ENCODE measurements at places on chromosomes 3 and 15.

GRCh38 chr15:90222547-90222946 is 11.2 kb downstream of the CIB1 start:
- DNase-seq: no peak

DNA sequence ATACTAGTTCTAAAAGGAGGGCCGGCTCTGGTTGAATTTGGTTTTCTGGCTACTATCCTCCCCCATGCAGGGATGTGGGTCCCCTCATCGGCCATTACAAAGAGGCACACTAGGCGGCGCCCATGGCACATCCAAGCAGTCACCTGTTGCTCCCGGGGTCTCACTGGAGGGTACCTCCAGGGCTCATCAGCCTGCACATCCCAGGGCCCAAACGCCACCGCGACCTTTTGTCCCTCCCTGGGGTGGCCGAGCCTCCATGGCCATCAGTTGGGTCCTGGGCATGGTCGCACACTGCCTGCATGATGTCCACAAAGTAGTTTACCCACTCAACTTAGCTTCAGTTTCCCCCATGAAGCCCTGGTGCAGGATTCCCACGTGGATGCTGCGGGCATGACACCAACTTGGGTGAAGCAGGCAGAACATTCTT is 28.3 kb downstream of the IDH3A start:
- DNase-seq: peak; percentile 15

DNA sequence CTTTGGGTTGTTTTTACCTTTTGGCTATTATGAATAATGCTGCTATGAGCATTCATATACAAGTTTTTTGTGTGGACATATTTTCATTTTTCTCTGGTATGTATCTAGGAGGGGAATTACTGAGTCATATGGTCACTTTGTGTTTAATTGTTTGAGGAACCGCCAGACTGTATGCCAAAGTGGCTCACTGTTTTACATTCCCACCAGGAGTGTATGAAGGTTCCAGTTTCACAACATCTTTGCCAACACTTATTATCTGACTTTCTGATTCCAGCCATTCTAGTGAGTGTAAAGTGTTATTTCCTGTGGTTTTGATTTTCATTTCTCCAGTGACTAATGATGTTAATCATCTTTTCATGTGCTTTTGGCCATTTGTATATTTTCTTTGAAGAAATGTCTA is 51.8 kb downstream of the CMTM7 start:
- peak; percentile 70 for DNase-seq

DNA sequence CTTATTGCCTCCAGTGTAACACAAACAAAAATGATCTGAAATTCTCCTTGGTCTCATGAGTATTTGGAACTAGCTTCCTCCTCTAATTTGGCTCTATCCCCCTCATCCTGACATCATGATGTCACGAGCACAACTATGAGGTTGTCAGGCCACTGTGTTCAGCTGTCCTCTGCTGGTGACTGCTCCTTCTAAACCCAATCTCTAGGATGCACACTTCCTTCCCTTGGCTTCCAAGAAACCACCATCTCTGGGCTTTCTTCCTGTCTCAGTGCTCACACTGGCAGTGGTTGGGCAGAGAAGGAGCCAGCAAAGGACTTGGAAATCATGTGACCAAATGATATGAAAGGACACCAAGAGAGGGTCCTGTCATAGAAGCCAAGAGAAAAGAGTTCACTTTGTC is 30.7 kb upstream of the EIF1B start:
- DNase-seq: no peak

- DNase-seq: no peak
Measured at GRCh38 chr3:64936556-64936955, 248.8 kb upstream of the ADAMTS9 start.

GRCh38 chr3:178084938-178085816 is 451.1 kb upstream of the KCNMB2 start:
- no peak for DNase-seq

DNA sequence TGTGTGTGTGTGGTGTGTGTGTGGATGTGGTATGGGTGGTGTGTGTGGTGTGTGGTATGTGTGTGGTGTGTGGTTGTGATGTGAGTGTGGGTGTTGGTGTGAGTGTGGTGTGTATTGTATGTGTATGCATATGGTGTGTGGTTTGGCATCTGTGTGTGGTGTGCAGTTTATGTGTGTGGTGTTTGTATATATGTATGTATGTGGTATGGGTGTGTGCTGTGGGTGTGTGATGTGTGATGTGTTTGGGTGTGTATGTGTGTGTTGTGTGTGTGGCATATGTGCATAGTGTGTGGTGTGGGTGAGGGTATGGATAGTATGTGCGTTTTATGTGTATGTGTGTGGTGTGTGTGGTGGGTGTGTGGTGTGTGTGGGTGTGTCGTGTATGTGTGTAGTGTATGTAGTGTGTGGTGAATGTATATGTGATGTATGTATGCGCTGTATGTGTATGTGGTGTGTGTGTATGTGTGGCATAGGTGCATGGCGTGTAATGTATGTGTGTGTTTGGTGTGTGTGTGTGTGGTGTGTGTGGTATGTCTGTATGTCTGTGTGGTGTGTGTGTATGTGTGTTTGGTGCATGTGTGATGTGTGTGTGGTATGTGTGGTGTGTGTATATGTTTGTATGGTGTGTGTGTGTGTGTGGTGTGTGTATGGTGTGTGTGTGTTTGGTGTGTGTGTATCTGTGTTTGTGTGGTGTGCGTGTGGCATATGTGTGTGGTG is 58.0 kb downstream of the EFCAB12 start:
- DNase-seq: no peak

DNA sequence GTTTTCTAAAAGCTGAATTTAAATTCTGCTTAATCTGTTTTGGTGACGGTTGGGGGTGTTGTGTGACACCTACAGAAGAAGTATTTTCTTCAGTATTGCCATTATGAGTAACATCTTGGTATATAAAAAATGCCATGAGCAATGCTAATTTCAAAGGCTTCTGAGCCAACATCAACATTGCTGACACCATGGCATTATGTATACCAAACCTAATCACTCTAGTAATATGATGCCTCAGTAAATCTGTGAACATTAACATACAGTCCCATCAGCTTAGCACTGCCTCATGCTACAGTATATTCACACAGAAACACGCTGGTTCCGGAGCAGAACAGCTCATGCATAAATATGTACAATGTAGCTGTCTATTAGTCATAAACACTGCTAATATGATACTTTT is 75.8 kb downstream of the ZPLD1 start:
- DNase-seq: no peak

GRCh38 chr3:9761919-9762318 is 7.8 kb downstream of the CAMK1 start:
- DNase-seq: no peak

GRCh38 chr15:25690673-25691543 is 172.2 kb downstream of the ATP10A start:
- DNase-seq: peak; percentile 94

DNA sequence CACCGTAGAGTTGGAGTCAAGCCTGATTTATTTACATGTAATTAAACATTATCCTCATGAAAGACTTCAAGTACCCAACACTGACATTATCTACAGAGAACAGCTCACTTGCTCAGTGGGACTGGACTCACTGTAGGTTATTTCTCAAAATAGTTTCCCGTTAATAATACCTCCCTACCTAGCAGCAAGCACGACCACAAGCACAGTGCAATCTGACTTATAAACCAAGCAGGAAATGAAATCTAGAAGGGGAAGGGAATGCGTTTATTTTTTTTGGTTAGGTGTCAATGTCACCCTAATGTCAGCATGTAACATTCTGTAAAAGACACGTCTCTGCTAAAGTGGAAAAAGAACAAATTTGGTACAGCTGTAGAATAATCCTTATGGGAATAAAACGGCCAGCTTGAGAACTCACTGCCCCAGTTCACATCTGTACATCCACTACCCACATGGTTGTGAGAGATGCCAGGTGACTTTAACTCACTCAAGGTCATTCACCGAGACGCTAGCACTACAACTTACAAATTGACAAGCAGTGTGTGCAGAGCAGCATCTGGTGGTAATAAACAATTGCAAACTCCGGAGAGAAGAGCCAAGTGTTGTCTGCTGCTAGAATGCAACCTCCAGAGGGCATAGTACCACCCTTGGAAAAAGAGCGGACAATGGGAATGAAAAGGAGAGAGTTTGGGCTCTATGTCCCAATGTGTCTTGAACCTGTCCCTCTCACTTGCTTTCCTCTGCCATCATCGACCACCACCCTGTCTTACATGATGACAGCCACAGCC is 242.5 kb downstream of the CADPS start:
- DNase-seq: no peak

All from trophoblast cell (in vitro differentiated cells and primary cell).